ENCODE measurements at places on chromosomes 7 and 10. TPM values are rescaled to one million over a fixed set of nuclear protein-coding genes. Genes with fewer than 3 reads are reported as not detected.

DNA sequence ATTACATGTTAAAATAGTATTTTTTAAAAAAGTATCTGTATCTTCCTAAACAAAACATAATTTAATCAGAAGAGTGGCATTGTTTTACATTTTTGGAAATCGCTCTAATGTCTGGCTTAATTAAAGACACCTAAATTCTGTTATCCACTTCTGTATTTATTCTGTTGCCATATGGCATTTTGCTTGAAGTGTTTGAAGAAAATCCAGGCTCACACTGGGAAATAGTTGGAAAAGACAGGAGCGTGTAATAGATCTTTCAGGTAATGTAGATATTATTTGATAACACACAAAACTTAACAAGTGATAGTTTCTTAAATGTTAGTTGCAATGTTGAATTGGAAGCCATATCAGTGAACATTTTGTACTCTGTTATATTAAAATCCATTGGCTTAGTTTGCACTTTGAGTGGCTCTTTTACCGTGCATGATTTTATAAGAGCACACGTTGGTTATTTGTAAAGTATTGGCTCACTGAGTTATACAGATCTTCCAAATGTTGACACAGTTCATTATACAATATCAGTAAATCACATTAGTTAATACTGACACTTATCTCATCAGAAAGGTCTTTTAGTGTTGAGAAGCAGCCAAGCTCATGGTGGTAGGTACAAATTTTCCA lies 128.4 kb upstream of the NPVF start:
- H3K27me3 ChIP-seq: no peaks in the 10 kb centered on the region
- peaks cover 10% of the 10 kb centered on the region for H3K4me1 ChIP-seq
- H3K4me3 ChIP-seq: no peak overlapping the region
- no peak overlapping the region for H3K27ac ChIP-seq
- DNase-seq: no peak
- H3K36me3 ChIP-seq: no peaks in the 10 kb centered on the region

The MLXIPL gene
- 13.9 TPM for total RNA-seq

DNA sequence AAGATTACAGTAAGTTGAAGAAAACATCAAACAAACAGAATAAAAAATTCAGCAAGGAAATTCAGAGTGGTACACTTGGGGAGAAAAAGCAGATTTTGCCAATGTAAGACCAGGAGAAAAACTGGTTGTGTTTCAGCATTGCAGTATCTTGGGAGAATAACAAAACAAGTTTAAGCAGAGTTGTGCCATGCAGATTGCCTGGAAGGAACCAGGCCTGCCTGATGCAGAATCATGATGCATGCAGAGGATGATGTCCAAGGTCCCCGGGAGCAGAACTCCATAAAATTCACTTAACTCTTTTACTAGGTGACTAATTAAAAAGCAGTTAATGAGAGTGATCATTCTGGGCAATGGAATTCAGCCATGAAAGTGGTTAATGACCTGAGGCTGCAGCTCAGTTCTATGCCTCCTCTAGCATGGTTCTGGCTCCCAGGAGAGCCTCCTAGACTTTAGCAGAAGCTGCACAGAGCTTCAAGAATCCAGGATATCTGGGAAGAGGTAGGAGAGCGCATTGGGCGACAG lies 379.7 kb upstream of the C7orf33 start:
- no peak for DNase-seq
- H3K4me3 ChIP-seq: no peak overlapping the region
- H3K4me1 ChIP-seq: no peaks in the 10 kb centered on the region
- H3K27me3 ChIP-seq: no peaks in the 10 kb centered on the region
- H3K27ac ChIP-seq: no peak overlapping the region

The CDHR3 gene
- total RNA-seq: 0.86 TPM

- peak; percentile 77 for DNase-seq
- H3K4me3 ChIP-seq: no peak overlapping the region
- no peaks in the 10 kb centered on the region for H3K36me3 ChIP-seq
- H3K27ac ChIP-seq: no peak overlapping the region
Measured at GRCh38 chr10:34954142-34954541, 136.0 kb downstream of the CUL2 start.

GRCh38 chr10:75827587-75828021 lies 396.2 kb downstream of the LRMDA start:
- H3K36me3 ChIP-seq: no peaks in the 10 kb centered on the region
- H3K4me3 ChIP-seq: no peak overlapping the region
- no peaks in the 10 kb centered on the region for H3K4me1 ChIP-seq
- no peaks in the 10 kb centered on the region for H3K27me3 ChIP-seq
- no peak overlapping the region for H3K27ac ChIP-seq

The HECW1 gene
- 0.69 TPM for total RNA-seq

DNA sequence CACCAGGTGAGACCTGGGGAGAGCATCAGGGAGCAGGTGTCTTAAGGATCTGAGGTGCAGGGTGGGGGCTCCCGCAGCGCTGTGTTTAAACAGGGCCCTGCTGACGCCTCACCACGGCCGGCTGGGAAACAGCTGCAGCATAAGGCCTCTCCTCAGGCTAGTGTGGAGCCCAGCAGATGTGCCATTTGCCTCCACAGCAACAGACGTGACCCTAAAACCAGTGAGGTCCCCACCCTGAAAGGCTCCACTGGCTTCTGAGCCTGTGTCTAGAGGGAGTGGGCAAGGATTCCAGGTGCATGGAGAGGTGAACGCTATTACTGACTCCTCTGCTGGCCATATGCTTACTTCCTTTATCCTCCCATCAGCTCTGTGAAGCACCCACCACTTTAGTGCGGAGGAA lies 47.8 kb downstream of the SYPL1 start:
- H3K4me3 ChIP-seq: no peak overlapping the region
- no peaks in the 10 kb centered on the region for H3K36me3 ChIP-seq
- H3K4me1 ChIP-seq: no peaks in the 10 kb centered on the region
- DNase-seq: no peak

GRCh38 chr10:122182308-122182707 lies 88.8 kb upstream of the BTBD16 start:
- H3K36me3 ChIP-seq: no peaks in the 10 kb centered on the region
- peaks cover 16% of the 10 kb centered on the region for H3K4me1 ChIP-seq
- no peak overlapping the region for H3K27ac ChIP-seq
- no peaks in the 10 kb centered on the region for H3K27me3 ChIP-seq
- DNase-seq: no peak

DNA sequence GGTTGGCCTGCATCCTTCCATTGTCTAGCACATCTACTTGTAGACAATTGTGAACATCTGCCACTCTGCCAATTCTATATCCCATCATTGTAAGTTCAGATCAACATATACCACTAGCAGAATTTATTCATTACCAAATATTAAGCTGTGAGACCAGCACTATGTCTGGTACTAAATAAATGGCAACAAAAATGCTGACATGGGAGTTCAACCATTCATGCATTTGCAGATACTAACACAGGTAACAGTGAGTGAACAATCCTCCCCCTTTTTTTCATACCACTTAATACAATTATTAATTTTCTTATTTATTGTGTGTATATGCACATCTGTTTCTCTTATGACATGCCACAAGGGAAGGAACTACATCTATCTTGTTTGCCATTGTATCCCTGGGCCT lies 11.9 kb downstream of the POLR1F start:
- H3K27me3 ChIP-seq: no peaks in the 10 kb centered on the region
- no peak for DNase-seq
- no peaks in the 10 kb centered on the region for H3K36me3 ChIP-seq
- H3K4me1 ChIP-seq: no peaks in the 10 kb centered on the region

DNA sequence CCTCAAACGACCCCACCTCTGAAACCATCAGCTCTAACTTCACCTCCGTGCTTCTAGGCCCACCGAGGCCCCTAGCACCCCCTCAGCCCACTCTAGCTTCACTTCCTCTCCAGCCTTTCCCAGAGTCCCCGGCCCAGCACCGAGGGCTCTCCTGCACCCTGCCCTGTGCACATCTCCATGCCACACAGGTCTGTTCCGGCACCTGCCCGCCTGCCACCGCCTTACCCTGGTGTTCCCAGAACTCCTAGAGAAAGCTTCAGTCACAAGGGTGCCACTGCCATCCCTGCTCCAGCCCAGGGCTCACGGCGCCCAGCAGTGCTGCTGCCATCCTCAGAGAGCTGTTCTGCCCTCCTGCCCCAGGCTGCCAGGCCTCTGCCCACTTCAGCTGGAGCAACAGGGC lies 61.3 kb upstream of the INSIG1 start:
- H3K27me3 ChIP-seq: no peaks in the 10 kb centered on the region
- H3K4me3 ChIP-seq: no peak overlapping the region
- H3K4me1 ChIP-seq: peaks cover 34% of the 10 kb centered on the region
- no peak for DNase-seq
- no peak overlapping the region for H3K27ac ChIP-seq
- no peaks in the 10 kb centered on the region for H3K36me3 ChIP-seq

The ZNF33B gene
- total RNA-seq: 62.2 TPM

GRCh38 chr10:87618566-87619423 lies 40.9 kb upstream of the PAPSS2 start:
- no peaks in the 10 kb centered on the region for H3K27me3 ChIP-seq
- H3K27ac ChIP-seq: peak overlapping the region; percentile 75
- peaks cover 12% of the 10 kb centered on the region for H3K4me1 ChIP-seq
- no peak overlapping the region for H3K4me3 ChIP-seq
- H3K36me3 ChIP-seq: no peaks in the 10 kb centered on the region

DNA sequence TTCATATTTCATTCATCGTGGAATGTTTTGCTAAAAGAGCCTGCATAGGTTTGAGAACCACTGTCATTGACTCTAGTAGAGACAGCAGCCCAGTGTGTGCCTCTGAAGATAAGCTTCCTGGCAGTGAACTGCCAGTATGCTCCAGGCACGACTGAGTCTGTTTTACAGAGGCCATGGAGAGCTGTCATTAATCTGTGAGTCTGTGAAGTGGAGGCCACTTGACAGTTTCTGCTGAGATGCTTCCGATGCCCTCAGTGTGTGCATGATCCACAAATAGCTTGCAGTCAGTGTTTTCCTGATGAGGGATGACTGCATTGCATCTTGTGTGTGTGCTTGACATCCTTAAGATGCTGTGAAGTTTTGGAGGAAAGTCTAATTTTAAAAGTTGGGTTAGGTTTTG lies 162.2 kb downstream of the PFKFB3 start:
- H3K4me3 ChIP-seq: no peak overlapping the region
- H3K27me3 ChIP-seq: no peaks in the 10 kb centered on the region
- H3K27ac ChIP-seq: no peak overlapping the region
- H3K36me3 ChIP-seq: no peaks in the 10 kb centered on the region
- H3K4me1 ChIP-seq: no peaks in the 10 kb centered on the region

DNA sequence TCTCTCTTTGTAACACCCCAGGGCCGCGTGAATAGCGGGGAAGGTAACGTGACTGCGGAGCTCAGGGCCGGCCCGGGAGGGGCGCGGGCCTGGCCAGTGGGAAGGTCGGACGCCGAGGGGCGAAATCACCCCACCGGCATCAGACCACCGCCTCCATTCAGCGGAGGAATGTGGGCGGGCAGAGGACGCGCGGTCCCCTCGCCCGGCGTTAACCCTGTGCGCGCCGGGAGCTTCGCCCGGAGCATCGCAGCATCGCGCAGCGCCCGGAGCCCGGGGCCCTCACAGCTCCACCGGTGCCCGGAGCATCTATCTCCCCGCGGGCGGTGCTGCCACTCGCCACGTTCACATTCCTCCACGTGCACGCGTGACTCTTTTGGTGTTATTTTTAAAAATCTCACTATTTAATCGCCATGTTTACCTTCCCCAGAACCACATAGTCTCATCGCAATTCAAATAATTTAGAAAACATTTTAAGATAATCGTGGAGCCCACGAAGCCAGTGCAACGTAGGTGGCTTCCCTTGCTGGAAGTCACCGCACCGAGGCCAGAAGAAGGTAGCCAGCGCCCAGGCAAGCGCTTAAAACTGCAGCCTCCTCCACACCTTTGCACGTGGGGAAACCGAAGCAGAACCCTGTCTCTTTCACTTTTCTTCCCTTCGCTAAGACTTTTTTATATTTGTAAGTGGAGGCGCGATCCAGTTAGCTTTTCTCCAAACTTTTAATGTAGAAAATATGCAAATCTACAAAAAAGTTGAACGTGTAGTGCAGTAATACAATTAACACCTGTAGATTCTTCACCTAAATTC lies 21.8 kb downstream of the FGFBP3 start:
- H3K4me1 ChIP-seq: no peaks in the 10 kb centered on the region
- peaks cover 6% of the 10 kb centered on the region for H3K27me3 ChIP-seq
- no peak overlapping the region for H3K27ac ChIP-seq
- peak; percentile 63 for DNase-seq
- H3K36me3 ChIP-seq: no peaks in the 10 kb centered on the region

DNA sequence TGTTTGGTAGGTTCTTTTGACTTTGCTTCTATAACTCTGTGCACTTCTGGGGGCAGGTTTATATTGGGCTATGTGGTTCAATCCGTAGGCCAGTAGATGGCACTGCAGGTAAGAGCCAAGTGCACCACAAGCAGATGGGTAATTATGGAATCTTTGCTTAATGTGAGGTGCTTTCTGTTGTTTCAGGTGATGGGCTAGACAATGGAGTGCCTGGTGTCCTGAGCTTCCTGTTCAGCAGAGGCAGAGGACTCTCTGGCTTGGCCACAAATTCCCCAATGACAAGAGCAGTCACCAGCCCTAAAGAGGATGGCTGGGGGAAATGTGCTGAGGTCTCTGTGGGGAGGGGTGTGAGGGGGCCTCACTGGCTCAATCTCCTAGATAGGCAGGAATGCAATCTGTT lies 455.0 kb downstream of the CCSER2 start:
- no peaks in the 10 kb centered on the region for H3K36me3 ChIP-seq
- DNase-seq: peak; percentile 33
- H3K4me3 ChIP-seq: no peak overlapping the region
- no peak overlapping the region for H3K27ac ChIP-seq
- no peaks in the 10 kb centered on the region for H3K4me1 ChIP-seq

GRCh38 chr7:9280088-9280487 lies 846.7 kb downstream of the NXPH1 start:
- H3K27me3 ChIP-seq: no peaks in the 10 kb centered on the region
- DNase-seq: no peak
- no peak overlapping the region for H3K27ac ChIP-seq
- no peaks in the 10 kb centered on the region for H3K36me3 ChIP-seq

The HTR5A gene
- total RNA-seq: not detected

The CPSF4 gene
- total RNA-seq: 20.8 TPM

The ZEB1 gene
- 3.2 TPM for total RNA-seq

Data from pancreas (tissue), 10 donors.